Fibroblast of the aortic adventitia (primary cell): ENCODE measurements at places on chromosomes 3 and 15. TPM values are rescaled to one million over a fixed set of nuclear protein-coding genes. Genes with fewer than 3 reads are reported as not detected.

Gene CNTN4
- 0.09 TPM in 1 of 2 replicates, not detected in the other for total RNA-seq

Gene MED12L
- total RNA-seq = 0.72 and 1.3 TPM in 2 replicates

Gene SAMMSON
- total RNA-seq = not detected in 2 replicates

Gene ZNF35
- 10.1 and 12.9 TPM in 2 replicates for total RNA-seq

Gene MOBP
- not detected in 2 replicates for total RNA-seq

Gene DNAJB11
- 44.0 and 44.6 TPM in 2 replicates for total RNA-seq

Gene DUOX2
- total RNA-seq = not detected in 2 replicates

Gene SCAANT1
- total RNA-seq = not detected in 2 replicates

GRCh38 chr15:84889991-84890669 is 5.7 kb downstream of the SLC28A1 start:
- no peak for DNase-seq

- no peak for DNase-seq
Measured at GRCh38 chr3:3027976-3028567, 82.1 kb downstream of the IL5RA start.

DNA sequence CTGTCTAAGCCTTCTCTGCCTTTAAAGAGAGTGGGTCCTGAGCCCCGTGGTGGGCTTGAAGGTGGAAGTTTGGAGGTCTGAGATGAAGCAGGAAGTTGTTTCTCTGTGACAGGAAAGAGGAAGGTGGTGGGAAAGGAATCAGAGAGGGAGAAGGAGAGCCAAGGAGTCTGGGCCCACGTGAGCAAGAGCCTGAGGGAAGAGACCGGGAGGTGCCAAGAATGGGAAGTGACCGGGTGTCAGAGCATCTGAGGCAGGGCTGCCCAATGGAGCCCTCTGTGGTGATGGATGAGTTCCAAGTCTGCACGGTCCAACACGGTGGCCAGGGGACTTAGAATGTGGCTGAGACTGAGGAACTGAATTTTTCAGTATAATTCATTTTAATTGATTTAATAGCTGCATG is 24.6 kb downstream of the ALDH1L1 start:
- DNase-seq = no peak

DNA sequence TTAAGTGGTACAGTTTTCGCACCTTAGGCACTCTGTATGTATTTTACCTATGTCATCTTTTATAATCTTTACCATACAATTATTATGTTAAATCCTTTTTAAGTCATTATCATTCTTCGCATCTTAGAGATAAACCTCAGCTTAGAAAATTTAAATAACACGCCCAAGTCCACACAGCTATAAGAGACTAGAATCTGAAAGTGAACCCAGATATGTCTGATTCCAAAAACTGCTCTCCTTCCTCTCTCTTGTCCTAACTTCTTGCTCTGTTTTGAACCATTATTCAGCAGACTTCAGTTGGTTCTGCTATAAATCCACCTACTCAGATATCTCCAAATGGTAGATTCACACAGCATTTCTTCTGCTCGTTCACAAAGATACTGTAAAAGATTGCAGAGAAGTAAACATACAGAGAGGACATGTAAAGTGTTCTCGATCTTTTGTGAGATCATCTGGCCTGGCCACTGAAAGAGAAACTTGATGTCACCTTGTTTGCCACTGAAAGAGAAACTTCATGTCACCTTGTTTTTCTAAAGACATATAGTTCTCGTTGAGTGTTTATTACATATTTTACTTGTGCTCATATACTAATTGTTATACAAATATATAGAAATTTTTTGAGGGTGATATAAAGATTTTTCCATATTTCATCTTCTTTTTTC is 533.2 kb downstream of the GRM7 start:
- no peak for DNase-seq

DNA sequence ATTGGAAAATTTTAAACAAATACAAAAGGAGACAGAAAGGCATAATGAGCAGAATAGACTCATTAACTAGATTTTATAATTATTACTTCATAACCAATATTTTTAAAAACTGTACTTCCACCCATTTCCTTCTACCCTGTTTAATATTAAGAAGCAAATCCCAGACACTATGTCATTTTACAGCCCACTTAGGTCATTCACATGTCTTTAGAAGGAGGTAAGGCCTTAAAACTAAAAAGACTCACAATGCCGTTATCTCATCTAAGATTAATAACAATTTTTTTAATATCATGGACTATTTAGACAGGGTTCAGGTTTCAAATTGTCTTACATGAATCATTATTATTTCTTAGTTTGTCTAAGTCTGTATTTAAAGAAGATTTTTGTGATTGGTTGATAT is 217.2 kb downstream of the NFKBIZ start:
- DNase-seq = no peak

- no peak for DNase-seq
Measured at GRCh38 chr3:13749063-13749764, 130.7 kb downstream of the WNT7A start.

DNA sequence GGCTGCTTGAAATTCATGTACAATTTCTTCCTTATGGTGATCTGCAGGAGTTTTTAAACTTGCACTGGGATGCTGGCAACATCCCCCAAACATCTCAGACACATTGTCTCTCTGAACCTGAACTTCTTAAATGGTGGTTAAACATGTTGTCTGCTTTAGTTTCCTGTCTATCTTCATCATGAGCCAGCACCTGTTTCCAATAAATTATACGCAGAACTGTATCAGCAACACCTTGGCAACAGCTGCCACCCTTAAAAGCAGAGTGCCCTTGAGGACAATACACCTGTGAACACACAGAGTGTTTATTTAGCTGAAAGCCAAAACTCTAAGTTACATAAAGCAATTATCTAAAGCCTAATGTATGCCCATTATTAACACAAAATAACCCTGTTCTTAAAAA is 242.9 kb downstream of the WNT5A start:
- no peak for DNase-seq

DNA sequence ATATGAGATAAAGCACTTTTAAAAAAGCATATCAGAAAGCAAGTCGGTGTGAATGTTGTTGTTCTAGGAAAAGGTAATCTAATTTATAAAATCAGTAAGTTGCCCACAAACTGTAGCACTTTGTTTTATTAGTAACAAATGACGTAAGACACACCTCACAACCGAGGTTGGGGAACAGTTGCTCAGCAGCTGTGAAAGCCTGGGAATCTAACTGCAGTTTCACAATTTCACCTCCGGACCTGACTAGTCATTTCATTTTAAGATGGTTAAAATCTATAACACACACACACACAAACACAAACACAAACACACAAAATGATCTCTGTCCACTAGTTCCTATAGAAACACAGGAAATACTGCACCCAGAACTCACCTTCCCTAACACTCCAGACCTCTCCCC is 406.7 kb upstream of the NR2F2 start:
- no peak for DNase-seq

DNA sequence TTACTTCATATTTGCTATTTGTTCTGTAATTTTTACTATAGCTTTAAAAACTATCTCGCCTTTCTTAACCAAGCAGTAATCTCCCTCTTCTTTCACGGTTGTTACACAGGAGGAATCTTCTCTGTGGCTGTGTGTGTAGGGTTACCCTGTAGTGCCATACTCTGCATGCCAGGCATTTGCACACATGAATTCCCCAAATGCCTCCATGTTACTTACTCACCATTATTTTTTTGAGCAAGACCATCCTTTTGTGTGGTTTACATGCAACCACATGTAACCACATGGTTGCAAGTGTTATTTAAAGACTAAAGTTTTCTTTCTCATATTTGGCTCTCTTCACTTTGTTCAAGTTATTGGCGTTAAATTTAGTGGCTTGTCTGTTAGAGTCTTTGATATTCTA is 45.5 kb downstream of the HPS3 start:
- DNase-seq = no peak

- DNase-seq = no peak
Measured at GRCh38 chr15:32222716-32223115, 180.4 kb downstream of the GOLGA8K start.

GRCh38 chr3:101284757-101285156 is 35.6 kb downstream of the IMPG2 start:
- DNase-seq = no peak

GRCh38 chr3:150703756-150704344 is at the start of gene ERICH6:
TSS of gene ERICH6 (minus strand) at chr3:150703920. CDS start at chr3:150703898, 22 bp downstream.
- DNase-seq = peak; percentile 85

GRCh38 chr3:127431066-127431465 is 143.2 kb upstream of the PRR20G start:
- DNase-seq = no peak

DNA sequence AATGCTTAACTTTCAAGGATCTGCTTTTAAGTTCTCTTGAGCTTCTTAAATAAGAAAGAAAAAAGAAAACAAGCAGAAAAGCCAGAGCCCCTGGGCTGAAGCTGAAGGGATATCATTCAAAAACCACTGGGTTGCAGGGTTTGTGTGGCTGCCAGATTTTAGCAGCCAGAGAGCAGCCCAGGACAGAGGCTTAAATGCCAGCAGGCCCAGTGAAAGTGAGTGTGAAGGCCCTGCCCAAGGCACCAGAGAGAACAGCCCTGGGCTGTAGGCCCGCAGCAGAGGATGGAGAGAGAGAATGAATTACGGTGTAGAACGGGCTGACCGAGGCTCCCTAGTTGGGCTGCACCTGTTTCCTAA is 106.3 kb upstream of the BOC start:
- peak; percentile 13 for DNase-seq

DNA sequence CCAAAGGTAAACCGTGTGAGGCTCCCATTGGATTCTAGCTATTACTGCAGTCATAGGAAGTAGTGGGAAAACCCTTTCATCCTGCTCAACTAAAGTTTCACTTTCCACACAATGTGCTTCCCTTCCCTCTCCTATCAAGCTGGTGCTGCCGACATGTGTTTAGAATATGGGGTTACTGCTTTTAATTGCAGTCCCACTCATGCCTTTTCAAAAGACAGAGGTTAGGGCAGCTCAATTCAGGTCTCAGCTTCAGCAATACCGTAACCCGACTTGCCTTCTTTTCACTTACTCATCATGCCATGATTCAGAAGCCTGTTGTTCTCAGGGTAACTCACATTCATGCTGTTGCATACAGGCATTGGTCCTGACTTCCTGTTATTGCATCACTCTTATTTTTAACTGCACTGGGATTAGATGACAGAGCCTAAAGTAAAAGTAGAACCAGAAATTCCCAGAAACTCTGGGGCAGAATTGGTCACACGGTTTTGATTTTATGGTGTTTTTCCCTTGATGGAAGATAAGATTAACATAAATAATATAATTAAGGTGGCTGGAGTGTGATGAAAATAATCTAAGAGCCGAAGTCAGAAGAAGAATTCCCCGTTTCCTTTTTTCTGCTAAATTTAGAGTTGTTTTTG is 45.7 kb downstream of the C2CD4B start:
- peak; percentile 95 for DNase-seq

GRCh38 chr3:125403789-125404188 is 28.7 kb upstream of the ZNF148 start:
- peak; percentile 28 for DNase-seq

DNA sequence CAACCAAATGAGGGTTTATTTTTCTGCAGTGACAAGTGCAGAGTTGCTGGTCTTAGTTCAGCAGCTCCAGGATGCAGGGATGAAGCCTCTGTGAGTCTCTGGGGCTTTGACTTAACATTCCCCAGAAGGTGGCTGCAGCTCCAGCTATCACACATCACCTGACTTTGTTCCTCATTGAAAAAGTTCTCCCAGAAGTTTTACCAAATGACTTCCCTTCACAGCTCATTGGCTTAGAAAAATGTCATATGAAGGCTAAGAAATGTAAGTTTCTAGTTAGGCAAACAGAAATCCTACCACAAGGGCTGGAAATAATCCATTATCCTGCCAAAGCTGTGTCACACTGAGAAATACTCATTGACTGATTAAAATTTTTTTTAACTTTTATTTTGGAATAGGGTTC is 184.9 kb downstream of the MINAR1 start:
- DNase-seq = no peak

DNA sequence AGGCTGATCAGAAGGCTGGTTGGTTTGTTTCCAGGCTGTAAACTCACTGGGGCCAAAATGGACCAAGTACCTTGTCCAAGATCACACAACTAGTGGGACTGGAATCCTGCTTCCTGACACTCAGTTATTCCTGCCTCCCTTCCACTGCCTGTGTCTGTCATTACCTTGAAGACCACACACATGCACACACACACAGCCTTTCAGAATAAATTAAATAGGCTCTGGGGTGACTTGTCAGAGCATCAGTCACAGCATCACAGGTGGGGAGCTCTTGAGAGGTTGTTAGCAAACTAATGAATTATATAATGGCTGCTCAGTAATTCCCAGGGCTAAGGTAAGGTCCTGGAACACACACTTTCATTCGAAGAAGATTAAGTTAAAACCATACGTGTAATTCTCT is 231.8 kb downstream of the UACA start:
- no peak for DNase-seq

GRCh38 chr3:31724116-31724515 is 191.4 kb downstream of the STT3B start:
- no peak for DNase-seq

GRCh38 chr3:72086743-72087087 is 301.8 kb upstream of the PROK2 start:
- DNase-seq = no peak
